ENCODE measurements at places on chromosomes 3 and 15.

DNA sequence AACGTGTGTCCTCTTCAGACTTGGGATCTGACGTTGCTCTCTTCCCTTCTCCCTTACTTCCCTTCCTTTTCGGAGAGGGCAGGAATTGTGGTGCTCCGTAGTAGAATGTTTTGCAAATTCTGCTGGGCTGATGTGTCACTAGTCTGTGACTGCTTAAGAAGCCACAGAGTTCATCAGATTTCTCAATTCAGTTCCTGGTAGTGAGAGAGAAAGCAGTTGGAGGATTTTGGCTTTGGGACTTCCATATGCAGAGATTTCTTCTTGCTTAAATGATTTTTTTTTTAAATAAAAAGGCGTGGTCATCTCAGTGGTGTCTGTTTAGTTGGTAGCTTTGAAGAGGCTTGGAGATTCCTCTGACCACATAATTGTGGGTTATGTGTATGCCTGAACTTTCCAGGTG lies 10.1 kb downstream of the CEMIP start:
- DNase-seq: no peak
- no peaks in the 10 kb centered on the region for H3K36me3 ChIP-seq
- no peak overlapping the region for H3K27ac ChIP-seq
- H3K27me3 ChIP-seq: peaks cover 4% of the 10 kb centered on the region

- DNase-seq: no peak
- peaks cover 43% of the 10 kb centered on the region for H3K36me3 ChIP-seq
- no peak overlapping the region for H3K27ac ChIP-seq
- H3K27me3 ChIP-seq: no peaks in the 10 kb centered on the region
- H3K4me3 ChIP-seq: no peak overlapping the region
Measured at GRCh38 chr3:67529915-67530314, 124.5 kb downstream of the SUCLG2 start.

GRCh38 chr3:57942872-57943283 lies 65.3 kb upstream of the FLNB start:
- no peaks in the 10 kb centered on the region for H3K27me3 ChIP-seq
- H3K27ac ChIP-seq: no peak overlapping the region
- no peaks in the 10 kb centered on the region for H3K4me1 ChIP-seq

- peaks cover 38% of the 10 kb centered on the region for H3K4me1 ChIP-seq
- H3K27me3 ChIP-seq: no peaks in the 10 kb centered on the region
- H3K4me3 ChIP-seq: no peak overlapping the region
- H3K36me3 ChIP-seq: no peaks in the 10 kb centered on the region
- peak; percentile 53 for DNase-seq
- H3K27ac ChIP-seq: no peak overlapping the region
Measured at GRCh38 chr3:108780235-108780634, 23.0 kb upstream of the RETNLB start.

DNA sequence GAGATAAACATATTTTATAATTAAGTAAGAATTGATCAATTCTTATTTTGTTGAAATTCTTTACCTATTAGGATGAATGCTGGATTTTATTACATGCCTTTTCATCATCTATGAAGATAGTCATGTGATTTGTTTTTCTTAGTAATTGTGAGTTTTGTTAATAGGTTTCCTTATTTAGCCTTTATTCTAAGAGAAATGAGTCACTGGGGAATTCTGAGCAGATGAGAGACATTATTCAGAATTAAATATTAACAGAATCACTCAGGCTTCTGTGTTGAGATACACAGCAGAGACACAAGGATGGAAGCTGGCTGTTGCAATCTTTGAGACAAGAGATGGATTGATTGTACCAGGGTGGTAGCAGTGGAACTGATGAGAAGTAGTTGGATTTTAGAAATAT lies 7.4 kb upstream of the ANO10 start:
- peak overlapping the region; percentile 77 for H3K27ac ChIP-seq
- H3K4me1 ChIP-seq: peaks cover 25% of the 10 kb centered on the region

DNA sequence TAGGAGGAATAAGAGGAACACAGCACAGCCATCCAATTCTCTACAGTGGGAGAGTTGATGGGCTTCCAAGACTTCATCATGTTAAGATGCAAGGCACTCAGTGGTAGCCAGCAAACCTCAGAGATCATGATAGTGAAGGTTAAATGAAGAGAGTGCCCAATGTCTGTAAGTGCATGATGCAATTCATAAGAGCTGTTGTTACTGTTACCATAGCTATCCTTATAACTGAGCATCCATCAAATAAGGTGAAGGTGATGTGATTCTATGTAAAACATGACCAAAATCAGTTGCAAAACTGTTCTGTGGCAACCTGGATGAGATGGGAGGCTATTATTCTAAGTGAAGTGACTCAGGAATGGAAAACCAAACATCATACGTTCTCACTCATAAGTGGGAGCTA lies 289.7 kb downstream of the MAGI1 start:
- DNase-seq: no peak
- no peaks in the 10 kb centered on the region for H3K36me3 ChIP-seq
- H3K27ac ChIP-seq: no peak overlapping the region
- H3K4me1 ChIP-seq: no peaks in the 10 kb centered on the region
- H3K27me3 ChIP-seq: no peaks in the 10 kb centered on the region

- no peaks in the 10 kb centered on the region for H3K27me3 ChIP-seq
- DNase-seq: no peak
- H3K36me3 ChIP-seq: peaks cover 7% of the 10 kb centered on the region
- H3K4me3 ChIP-seq: no peak overlapping the region
- H3K27ac ChIP-seq: no peak overlapping the region
Measured at GRCh38 chr15:60347480-60348049, 50.2 kb downstream of the ANXA2 start.

- DNase-seq: peak; percentile 10
- H3K4me1 ChIP-seq: peaks cover 28% of the 10 kb centered on the region
- peak overlapping the region; percentile 95 for H3K27ac ChIP-seq
Measured at GRCh38 chr3:123202451-123202850, 708 bp downstream of the SEC22A start.

DNA sequence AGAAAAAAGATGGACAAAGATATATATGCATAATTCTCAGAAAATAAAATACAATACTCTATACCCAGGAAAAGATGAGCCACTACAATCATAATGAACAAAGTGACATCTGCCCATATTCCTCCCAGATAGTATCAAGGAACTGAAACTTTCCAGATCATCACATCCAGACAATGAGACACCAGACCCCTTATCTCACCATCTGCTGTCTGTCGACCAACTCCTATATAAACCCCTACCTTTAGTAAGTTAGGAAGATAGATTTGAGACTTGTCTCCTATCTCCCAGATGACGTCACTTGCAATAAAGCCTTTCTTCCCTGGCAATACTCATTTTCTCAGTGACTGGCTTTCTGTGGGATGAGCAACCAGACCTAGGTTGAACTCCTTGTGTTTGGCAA lies 1071.6 kb downstream of the PLOD2 start:
- no peaks in the 10 kb centered on the region for H3K4me1 ChIP-seq
- H3K4me3 ChIP-seq: no peak overlapping the region
- DNase-seq: no peak

- no peak overlapping the region for H3K4me3 ChIP-seq
- no peak for DNase-seq
- peaks cover 10% of the 10 kb centered on the region for H3K4me1 ChIP-seq
- H3K36me3 ChIP-seq: no peaks in the 10 kb centered on the region
Measured at GRCh38 chr15:41553731-41554130, 5.3 kb upstream of the TYRO3 start.

GRCh38 chr15:98800437-98801233 lies 152.3 kb downstream of the IGF1R start:
- H3K4me3 ChIP-seq: no peak overlapping the region
- no peak for DNase-seq
- no peaks in the 10 kb centered on the region for H3K36me3 ChIP-seq
- H3K27ac ChIP-seq: no peak overlapping the region
- H3K27me3 ChIP-seq: no peaks in the 10 kb centered on the region

- no peak overlapping the region for H3K27ac ChIP-seq
- H3K27me3 ChIP-seq: peaks cover 3% of the 10 kb centered on the region
- no peak for DNase-seq
- H3K4me1 ChIP-seq: peaks cover 7% of the 10 kb centered on the region
Measured at GRCh38 chr3:112635674-112636073, 5.3 kb downstream of the CCDC80 start.

GRCh38 chr3:37701734-37702433 lies 159.8 kb upstream of the CTDSPL start:
- no peak overlapping the region for H3K4me3 ChIP-seq
- no peaks in the 10 kb centered on the region for H3K36me3 ChIP-seq

DNA sequence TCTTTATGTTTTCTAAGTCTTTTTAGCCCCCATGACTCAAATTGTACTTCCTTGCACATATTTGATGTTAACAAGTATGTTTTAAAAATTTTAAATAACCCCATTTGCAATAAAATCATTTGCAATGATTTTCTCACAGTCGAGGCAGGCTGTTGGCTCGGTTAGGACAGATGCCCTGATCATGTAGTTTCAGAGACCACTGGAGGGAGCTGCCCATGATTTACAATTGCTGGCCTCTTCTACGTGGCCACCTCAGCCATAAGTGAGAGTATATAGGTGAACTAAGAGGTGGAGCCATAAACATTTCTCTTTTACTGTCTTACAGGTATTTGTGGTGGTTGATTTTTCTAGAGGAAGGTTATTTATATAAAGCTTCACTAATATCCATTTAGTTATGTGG lies 1.7 kb downstream of the DTWD1 start:
- H3K27me3 ChIP-seq: no peaks in the 10 kb centered on the region
- no peak overlapping the region for H3K27ac ChIP-seq
- H3K4me1 ChIP-seq: peaks cover 33% of the 10 kb centered on the region
- H3K4me3 ChIP-seq: no peak overlapping the region

DNA sequence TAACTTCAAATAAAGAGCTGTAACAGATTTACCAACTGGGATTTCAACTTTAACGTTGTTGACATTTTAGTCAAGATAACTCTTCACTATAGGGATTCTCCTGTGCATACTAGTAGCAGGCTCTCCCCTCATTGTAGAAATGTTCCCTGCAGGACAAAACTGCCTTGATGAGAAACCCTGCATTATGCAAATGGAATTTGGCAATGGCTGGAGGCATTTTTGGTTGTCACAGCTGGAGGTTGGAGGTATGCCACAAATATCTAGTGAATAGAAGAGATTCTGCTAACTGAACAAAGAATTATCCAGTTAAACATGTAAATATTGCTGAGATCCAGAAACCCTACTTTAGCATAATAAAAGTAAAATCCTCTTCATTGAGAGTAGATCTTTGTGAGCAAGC lies 928.8 kb upstream of the ALCAM start:
- no peaks in the 10 kb centered on the region for H3K4me1 ChIP-seq
- no peaks in the 10 kb centered on the region for H3K27me3 ChIP-seq
- DNase-seq: no peak
- H3K36me3 ChIP-seq: no peaks in the 10 kb centered on the region

- peaks cover 6% of the 10 kb centered on the region for H3K4me1 ChIP-seq
- H3K36me3 ChIP-seq: peaks cover 3% of the 10 kb centered on the region
- H3K27me3 ChIP-seq: no peaks in the 10 kb centered on the region
- H3K4me3 ChIP-seq: no peak overlapping the region
- H3K27ac ChIP-seq: no peak overlapping the region
- DNase-seq: no peak
Measured at GRCh38 chr15:80701676-80702311, 6.7 kb downstream of the ABHD17C start.

GRCh38 chr3:160478338-160478737 lies 28.8 kb upstream of the TRIM59 start:
- H3K4me1 ChIP-seq: no peaks in the 10 kb centered on the region
- no peak for DNase-seq
- peaks cover 16% of the 10 kb centered on the region for H3K27me3 ChIP-seq
- H3K36me3 ChIP-seq: no peaks in the 10 kb centered on the region
- H3K27ac ChIP-seq: no peak overlapping the region

DNA sequence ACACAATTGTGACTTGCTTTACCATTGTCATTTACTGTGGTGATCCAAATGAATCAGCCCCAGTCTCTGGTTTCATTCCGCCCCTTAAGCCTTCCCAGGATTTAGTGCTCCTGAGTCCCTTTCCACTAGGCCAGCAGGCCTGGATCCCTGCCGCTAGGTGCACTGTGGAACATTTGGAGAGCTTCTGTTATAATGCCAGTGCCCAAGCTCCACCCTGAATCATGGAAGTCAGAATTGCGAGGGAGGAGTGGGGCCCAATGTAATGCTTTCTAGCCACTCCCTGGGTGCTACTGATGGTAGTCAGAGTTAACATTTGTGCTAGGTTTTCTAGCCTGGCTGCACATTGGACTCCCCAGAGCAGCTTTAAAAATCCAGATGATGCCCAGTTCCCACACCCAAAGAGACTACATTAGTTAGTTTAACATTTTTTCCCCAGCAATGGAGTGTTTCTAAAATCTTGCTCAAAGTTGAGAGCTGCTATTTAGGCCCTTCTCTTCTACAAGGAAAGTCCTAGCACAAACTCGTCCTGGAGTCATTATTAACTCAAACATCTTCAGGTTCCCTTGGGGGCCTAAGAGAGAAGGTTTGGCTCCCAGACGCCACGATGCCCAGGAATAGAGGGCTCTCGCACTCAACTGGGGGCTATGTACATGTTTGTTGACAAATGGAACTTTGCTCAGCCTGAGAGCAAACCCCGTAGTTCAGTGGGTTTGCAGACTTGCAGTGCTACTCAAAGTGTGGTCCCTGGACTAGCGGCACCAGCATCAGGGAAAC lies 366.7 kb upstream of the PROK2 start:
- H3K4me1 ChIP-seq: no peaks in the 10 kb centered on the region
- no peak overlapping the region for H3K27ac ChIP-seq
- DNase-seq: no peak
- no peaks in the 10 kb centered on the region for H3K27me3 ChIP-seq
- no peak overlapping the region for H3K4me3 ChIP-seq

- no peak for DNase-seq
- no peak overlapping the region for H3K27ac ChIP-seq
- H3K36me3 ChIP-seq: no peaks in the 10 kb centered on the region
- no peaks in the 10 kb centered on the region for H3K27me3 ChIP-seq
Measured at GRCh38 chr3:97835761-97836160, 13.9 kb downstream of the CRYBG3 start.

GRCh38 chr3:38264353-38264771 lies 1.2 kb upstream of the SLC22A13 start:
- H3K4me1 ChIP-seq: peaks cover 13% of the 10 kb centered on the region
- no peak overlapping the region for H3K4me3 ChIP-seq
- no peaks in the 10 kb centered on the region for H3K36me3 ChIP-seq
- H3K27me3 ChIP-seq: no peaks in the 10 kb centered on the region

Data from activated naive CD4-positive, alpha-beta T cell treated with anti-CD3 and anti-CD28 coated beads for 36 hours (primary cell).